NCI-H748 treated with DMSO at 0.1 percent for 48 hours (cell line): ENCODE measurements at places on chromosomes 6 and 20.

GRCh38 chr6:41049521-41049920 lies 3.5 kb upstream of the APOBEC2 start:
- no peak for DNase-seq

- no peak for DNase-seq
Observed at GRCh38 chr6:113292646-113293422, 564.3 kb upstream of the MARCKS start.

DNA sequence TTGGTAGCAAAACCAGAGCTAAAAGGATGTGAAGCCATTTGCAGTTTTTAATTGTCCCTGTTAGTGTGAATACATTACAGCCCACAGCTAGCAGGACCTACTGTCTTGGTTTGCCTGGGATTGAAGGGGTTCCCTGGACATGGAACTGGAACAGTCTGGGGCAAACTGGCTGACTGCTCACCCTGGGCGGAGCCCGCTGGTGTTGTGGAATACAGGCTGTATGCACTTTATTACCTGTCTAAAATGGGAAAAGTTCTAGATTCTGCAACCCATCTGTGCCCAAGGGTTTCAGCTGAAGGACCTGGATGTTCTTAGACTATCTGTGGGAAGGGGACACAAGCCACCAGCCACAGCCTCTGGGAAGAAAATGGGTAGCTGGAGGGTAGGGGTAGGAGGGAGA lies 12.2 kb upstream of the CDKN1A start:
- DNase-seq: no peak

GRCh38 chr6:105087571-105088211 lies 92.1 kb downstream of the POPDC3 start:
- DNase-seq: peak; percentile 74

DNA sequence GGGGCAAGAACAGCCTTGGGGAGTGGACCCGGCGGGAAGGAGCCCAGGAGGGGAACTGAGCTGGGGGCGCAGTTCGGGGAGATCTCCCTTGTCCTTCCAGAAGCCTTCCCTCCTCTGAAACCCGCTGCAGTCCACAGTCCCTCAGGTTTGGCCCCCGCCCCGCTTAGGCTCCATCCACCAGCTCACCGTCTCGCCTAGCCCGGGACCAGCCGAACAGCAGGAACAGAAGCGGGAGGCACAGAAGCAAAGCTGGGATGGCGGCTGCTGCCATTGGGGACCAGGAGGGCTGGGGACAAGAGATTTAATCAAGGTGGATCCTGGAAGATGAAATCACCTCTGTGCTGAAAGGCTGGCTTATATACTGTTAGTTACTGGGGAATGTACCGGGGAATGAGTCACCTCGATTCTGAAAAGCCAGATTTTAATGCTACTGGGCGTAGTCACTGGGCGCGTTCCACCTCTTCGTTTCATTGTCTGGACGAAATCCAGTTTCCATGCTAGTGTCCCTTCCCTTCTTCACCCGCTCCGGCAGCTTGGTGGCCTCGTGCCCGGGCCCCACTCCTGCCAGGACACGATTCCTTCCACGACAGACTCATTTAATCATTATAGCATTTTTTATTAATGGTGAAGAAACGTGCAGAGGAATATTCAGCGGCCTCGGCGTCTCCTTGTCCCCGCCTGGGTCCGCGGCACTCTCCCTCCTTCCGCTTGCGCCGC lies at the start of gene RAET1L:
RAET1L (minus strand) TSS at position 332 of the 717 bp plus-strand sequence; CDS start at position 271, 61 bp downstream.
- DNase-seq: no peak

DNA sequence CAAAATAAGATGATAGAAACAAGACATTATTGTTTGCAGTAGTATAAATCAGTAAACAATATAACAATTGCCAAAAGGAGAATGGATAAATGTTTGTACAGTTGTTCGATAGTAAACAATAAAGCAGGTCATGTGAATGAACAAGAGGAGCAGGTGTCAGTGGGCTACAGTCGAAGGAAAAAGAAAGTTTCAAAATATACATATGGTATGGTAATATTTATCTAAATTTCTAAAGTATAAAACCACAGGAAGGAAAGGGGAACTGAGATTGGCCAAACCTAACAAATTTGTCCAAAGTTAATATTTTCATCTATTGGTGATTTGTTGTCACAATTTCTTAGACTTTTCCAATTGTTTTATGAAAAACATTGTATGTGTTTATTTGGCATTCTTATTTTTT lies 110.9 kb downstream of the SH3BGRL2 start:
- no peak for DNase-seq

DNA sequence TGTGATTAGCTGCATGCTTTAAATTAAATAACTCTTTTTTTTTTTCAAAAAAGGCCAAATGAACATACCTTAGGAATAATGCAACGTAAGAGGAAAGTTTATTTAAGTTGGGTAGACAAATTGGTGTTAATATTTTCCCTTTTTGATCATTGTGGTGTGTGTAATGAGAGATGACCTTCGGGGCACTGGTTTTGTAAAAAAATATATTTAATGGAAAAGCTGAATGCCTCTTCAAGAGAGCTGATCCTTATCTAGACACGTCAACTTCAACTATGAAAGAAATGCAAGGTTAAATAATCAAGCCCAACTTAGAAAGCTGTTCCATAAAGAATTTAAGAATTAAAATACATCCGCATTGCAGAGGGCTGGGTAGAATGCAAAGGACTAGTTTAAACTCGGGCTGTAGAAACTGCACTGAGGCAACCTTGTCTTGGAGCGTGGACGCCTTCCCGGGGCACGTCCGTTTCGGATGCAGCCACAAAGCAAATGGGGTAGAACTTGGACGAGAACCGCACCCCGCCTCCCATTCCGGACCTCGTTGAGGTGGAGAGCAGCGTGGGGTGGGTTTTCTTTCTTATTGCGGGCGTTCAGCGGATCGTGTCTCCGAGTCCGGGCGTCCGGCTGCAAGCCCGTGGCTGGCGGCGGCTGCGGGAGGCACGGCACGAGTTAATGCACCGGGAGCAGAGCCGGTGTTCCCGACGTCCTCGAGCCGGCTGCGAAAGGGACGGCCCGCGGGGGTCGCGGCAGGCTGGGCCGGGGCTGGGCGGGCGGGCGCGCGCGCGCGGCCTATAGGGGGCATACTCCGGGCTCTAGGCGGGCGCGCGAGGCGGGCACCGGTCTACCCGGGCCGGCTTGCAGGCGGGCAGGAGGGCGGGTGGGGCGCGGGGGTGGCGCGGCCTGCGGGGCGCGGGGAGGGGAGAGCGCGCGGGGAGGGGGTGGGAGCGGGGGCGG lies 1.9 kb downstream of the JARID2 start:
- DNase-seq: peak; percentile 29

DNA sequence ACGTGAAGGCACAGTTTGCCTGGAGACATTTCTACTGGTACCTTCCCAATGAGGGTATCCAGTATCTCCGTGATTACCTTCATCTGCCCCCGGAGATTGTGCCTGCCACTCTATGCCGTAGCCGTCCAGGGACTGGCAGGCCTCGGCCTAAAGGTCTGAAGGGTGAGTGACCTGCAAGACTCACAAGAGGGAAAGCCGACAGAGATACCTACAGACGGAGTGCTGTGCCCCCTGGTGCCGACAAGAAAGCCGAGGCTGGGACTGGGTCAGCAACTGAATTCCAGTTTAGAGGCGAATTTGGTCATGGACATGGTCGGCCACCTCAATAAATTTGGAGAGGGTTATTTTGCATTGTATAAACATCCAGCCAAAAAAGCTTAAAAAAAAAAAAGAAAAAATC lies 420.3 kb upstream of the FLRT3 start:
- DNase-seq: no peak

DNA sequence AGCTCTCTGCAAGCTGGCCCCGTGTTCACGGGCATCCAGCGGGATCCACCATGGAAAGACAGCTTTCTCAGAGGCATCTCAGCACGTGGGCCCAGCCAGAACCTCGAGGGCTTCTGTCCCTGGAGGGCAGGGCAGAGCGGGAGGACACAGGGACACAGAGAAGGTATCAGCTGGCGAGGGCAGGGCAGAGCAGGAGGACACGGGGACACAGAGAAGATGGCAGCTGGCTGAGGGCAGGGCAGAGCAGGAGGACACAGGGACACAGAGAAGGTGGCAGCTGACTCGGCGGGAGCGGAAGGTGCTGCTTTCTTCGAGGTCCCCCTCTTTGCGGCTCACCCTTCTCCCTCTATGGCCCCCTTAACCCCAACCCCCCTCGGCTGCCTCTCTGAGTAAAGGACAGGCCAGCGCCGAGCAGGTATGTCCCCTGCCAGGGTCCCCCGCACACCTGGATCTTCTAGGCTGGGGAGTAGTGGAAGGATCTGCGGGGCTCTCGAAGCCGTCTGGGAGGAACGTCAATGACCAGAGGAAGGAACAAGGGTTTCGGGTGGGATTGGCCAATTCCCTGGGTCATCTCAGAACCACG lies 28.9 kb upstream of the BHLHE23 start:
- DNase-seq: no peak

- DNase-seq: no peak
Observed at GRCh38 chr20:63262836-63263235, 8.6 kb upstream of the NKAIN4 start.

- DNase-seq: no peak
Observed at GRCh38 chr6:66796987-66797386, 1090.0 kb upstream of the EYS start.

DNA sequence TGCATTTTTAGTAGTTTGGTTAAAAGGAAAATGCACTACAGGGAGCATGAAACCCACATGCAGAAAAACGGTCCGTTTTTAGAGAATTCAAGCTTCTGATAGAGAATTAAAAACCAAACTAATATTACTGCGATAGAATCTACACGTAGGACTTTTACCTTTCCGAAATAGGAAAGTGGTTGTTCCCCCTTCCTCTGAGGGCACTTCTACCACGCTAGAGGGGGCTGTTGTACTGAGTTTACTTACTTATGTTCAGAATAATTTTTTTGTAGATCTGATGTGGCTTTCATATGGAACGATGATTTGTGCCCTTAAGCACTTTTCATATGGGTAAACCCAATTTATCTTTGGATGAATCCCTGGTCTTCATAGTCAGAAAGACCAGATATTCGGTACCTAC lies 264.3 kb upstream of the PLN start:
- peak; percentile 76 for DNase-seq
